Heart left ventricle (tissue), 16 donors: ENCODE measurements at places on chromosomes 3 and 15. TPM values are rescaled to one million over a fixed set of nuclear protein-coding genes. Genes with fewer than 3 reads are reported as not detected.

DNA sequence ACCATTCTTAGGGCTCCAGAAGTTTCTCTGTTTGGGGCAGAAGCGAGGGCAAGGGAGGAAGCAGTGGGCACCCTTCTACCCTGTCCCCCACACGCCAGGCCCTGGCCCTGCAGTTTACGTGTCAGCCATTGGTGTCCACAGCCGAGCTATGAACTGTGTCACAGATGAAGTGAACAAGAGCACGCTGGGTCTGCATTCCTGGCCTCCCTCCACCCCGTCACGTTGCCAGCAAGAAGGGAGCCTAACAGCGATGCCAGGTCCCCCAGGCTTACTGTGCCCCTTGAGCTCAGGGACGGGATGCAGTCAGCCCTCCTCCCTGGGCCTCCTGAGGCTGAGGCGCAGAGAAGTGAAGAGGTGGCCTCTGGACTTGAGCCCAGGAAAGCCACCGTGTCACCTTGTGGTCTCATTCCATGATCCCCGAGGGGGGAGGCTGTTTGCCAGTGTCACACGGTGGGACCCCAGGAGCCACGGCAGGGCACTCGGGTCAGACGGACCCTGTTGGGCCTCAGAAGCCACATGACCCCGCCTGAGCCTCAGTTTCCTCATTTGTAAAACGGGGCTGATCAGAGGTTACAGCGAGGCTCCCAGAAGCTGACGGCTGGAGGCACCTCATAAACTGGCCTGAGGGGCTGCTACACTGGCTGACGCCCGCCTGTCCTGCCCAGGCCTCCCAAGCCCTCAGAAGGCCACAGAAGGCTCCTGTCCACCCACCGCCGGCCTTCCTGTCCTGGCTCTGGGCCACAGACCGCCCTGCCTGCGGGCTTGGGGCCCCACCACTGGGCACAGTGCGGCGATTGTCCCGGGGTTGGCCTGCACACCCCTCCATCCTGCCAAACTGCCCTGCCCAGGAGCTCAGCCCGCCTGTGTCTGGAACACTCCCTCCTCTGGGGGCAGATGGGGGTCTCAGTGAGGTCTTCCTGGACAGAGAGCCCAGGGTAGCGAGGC is 18.6 kb downstream of the IQSEC1 start:
- DNase-seq = no peak

GRCh38 chr15:80246425-80246894 is 5.6 kb downstream of the CTXND1 start:
- peak; percentile 58 for DNase-seq

Gene STX19
- not detected for total RNA-seq

Gene SV2B
- 0.75 TPM for total RNA-seq

Gene PIF1
- 0.52 TPM for total RNA-seq
